ENCODE measurements at places on chromosomes 1 and 21.

DNA sequence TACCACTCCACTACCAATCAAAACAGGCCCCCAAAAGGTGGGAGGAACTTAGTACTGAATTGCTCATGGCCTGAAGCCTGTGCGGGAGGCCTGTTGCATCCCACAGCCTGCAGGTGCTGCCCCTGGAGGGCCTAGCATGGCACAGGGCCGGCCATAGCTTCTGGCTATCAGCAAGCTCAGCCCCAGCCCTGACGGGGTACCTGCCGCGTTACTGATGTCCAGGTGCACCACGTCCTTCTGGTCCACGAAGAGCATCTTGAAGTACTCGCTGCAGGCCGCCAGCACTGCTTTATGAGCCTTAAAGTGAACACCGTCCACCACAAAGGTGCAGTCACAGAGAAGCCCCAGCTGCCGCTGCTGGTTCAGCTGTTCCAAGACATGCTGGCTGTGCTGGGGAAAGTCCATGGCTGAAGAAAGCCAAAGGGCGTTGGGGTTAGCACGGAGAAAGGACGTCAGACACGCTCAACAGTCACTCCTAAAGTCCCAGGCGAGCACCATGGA, 27.8 kb downstream of the ZBTB17 start:
- no peak for DNase-seq

DNA sequence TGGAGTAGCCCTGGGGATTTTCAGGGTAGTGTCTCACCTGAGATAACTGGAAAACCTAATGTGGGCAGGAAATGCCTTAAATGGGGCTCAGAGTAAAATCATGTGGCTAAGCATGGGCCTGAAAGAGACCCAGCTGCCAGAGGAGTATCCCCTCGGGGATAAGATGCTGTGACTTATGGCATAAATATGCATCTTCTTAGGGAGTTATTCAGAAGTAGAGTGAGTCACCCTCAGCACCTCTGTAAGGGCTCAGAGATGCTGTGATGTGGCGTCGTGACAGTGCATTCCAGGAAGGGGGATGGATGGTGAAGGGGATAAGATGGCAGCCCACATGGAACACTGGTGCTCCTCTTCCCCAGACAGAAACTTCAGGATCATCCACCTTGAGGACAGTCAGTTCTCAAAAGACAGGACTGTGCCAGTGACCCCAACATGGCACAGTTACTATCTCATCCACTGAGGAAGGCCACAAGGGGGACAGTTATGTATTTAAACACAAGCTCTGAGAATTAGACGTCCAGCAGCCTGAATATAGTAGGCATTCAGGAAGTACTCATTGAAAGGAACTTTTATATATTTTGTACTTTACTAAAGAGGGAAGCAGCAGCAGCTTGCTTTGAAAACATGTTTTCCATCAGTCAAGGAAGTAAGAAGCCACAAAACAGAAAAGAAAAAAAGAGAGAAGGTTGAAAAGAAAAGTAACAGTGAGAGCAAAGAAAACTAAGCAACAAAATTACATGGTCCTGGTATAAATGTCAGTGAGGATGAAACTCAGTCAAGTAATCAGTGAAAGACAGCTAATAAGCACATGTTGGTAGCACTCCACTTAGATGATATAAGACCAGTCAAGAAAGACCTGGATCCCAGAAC, 8.3 kb downstream of the IL24 start:
- peak; percentile 72 for DNase-seq

- no peak for DNase-seq
These were observed 300.6 kb downstream of the TM2D1 start for GRCh38 chr1:61424382-61424781.

DNA sequence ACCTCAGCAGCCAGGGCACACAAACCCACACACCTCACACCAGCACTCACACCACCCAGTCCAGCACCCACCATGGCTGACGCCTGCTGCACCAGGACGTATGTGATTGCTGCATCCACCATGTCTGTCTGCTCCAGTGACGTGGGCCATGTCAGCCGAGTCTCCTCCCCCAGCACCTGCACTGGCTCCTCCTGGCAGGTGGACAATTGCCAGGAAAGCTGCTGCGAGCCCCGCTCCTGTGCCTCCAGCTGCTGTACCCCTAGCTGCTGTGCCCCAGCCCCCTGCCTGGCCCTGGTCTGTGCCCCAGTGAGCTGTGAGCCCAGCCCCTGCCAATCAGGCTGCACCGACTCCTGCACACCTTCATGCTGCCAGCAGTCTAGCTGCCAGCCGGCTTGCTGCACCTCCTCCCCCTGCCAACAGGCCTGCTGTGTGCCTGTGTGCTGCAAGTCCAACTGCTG, at the start of gene KRTAP10-8:
Gene KRTAP10-8, plus strand, starts transcription at position 51 of the 458 bp plus-strand sequence. Its CDS starts 22 bp downstream, at position 73.
- DNase-seq, result no peak

DNA sequence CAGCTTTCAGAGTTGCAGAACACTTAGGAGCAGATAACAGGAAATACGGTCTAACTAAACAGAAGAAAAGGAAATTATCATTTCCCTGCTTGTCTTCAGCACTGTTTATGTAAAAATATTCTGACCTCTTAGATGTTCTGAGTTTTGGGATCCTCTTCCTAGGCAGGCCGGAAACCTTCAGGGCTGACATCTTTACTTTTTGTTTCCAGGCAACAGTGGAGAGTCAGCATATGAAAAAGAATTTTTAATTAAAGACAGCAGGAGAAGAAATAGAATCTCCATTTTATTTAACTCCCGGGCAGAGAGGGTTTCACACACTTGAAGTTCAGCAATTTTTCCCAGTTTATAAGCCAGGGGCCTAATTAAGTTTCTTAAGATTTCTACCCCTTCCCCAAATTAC, 5.1 kb upstream of the RIPPLY3 start:
- peak; percentile 47 for DNase-seq
